ENCODE measurements at places on chromosomes 11 and 22. TPM values are rescaled to one million over a fixed set of nuclear protein-coding genes. Genes with fewer than 3 reads are reported as not detected.

Gene FDXACB1
- 2.9 TPM for total RNA-seq

Gene EIF1AD
- 34.2 TPM for total RNA-seq

Gene MYEOV
- total RNA-seq, result 2.6 TPM

Gene SERPING1
- 136 TPM for total RNA-seq

Gene TPBGL
- total RNA-seq, result 0.11 TPM

Gene CCDC87
- 0.42 TPM for total RNA-seq

Gene ESAM
- total RNA-seq, result 0.85 TPM

Gene CYB561A3
- total RNA-seq, result 28.0 TPM

- peaks cover 19% of the 10 kb centered on the region for H3K4me1 ChIP-seq
- peak overlapping the region; percentile 42 for H3K4me3 ChIP-seq
- H3K36me3 ChIP-seq, result no peaks in the 10 kb centered on the region
- H3K27ac ChIP-seq, result no peak overlapping the region
Measured at GRCh38 chr11:31804312-31805036, 6.6 kb downstream of the PAX6 start.

DNA sequence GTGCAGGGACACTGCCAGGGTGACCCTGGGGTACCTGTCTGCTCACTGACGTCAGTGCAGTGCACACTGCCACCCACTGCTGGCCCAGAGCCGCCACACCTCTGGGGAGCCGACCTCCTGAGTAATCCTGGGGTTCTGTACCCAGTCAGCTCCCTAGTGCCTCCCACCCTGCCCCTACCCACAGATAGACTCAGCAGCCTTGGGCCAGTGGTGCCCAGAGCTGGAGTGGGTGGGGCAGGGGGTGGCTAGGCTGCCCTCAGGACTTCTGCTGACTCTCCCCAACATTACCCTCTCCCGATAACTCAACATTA is 5.8 kb downstream of the NRXN2 start:
- H3K4me1 ChIP-seq, result no peaks in the 10 kb centered on the region
- no peaks in the 10 kb centered on the region for H3K36me3 ChIP-seq
- no peak overlapping the region for H3K27ac ChIP-seq

GRCh38 chr11:82858556-82859091 is 41.6 kb downstream of the PRCP start:
- no peaks in the 10 kb centered on the region for H3K27me3 ChIP-seq
- H3K4me1 ChIP-seq, result peaks cover 11% of the 10 kb centered on the region
- H3K27ac ChIP-seq, result peak overlapping the region; percentile 94
- H3K36me3 ChIP-seq, result peaks cover 10% of the 10 kb centered on the region
- no peak for DNase-seq
- H3K4me3 ChIP-seq, result no peak overlapping the region

- H3K27me3 ChIP-seq, result peaks cover 3% of the 10 kb centered on the region
- peak overlapping the region; percentile 73 for H3K4me3 ChIP-seq
- H3K4me1 ChIP-seq, result peaks cover 12% of the 10 kb centered on the region
- H3K27ac ChIP-seq, result peak overlapping the region; percentile 91
- H3K36me3 ChIP-seq, result no peaks in the 10 kb centered on the region
Measured at GRCh38 chr22:36065775-36066544, 37.3 kb upstream of the RBFOX2 start.

DNA sequence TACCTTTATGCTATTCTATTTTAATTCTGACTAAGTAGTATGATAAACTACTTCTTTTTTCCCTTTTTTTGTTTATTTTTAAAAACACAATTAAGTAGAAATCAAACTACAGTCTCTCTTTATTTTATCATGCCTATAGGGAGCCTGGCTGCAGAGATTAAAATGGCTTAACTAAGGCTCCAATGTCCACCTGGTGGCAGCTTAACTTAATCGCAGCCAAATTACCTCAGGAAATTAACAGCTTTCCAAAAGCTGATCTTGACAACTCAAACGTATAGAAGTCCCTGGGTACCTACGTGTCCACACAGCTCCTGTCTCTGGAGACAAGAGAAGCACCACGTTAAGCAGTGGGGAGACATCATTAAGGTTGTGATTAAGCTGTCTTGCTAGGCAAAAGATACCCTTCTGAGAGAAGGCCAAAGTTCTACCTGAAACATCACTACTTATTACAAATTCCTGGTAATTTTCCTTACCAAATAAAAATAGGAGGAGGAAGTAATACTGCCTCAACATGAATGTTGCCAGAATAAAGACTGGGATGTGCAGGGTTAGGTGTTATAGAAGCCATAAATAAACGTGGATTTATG is 63.2 kb upstream of the SNX19 start:
- H3K4me1 ChIP-seq, result no peaks in the 10 kb centered on the region
- H3K4me3 ChIP-seq, result no peak overlapping the region
- H3K36me3 ChIP-seq, result no peaks in the 10 kb centered on the region
- no peak overlapping the region for H3K27ac ChIP-seq
- DNase-seq, result no peak
- H3K27me3 ChIP-seq, result peaks cover 34% of the 10 kb centered on the region

GRCh38 chr11:46838501-46838900 is 7.6 kb downstream of the CKAP5 start:
- no peaks in the 10 kb centered on the region for H3K36me3 ChIP-seq
- H3K27me3 ChIP-seq, result no peaks in the 10 kb centered on the region
- no peak overlapping the region for H3K4me3 ChIP-seq
- no peak overlapping the region for H3K27ac ChIP-seq
- H3K4me1 ChIP-seq, result peaks cover 3% of the 10 kb centered on the region

DNA sequence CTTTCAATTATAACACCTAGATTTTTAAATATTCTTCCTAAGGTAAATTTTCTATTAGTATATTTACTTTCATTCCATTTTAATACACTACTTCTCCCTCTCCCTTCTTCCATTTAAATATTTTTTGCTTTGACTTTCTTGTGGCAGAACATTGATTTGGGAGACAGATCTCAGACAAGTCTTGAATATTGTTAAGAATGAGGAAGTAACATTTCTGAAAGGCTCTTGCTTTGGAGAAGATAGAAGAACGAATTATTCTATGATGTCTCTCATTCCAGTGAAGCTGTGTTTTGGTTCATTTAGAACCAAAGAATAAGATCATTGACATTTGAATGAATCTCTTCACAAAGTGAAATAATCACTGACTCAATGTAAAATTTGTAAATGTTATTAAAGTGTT is 2.4 kb downstream of the IPO7 start:
- H3K4me3 ChIP-seq, result peak overlapping the region; percentile 34
- peaks cover 26% of the 10 kb centered on the region for H3K4me1 ChIP-seq
- H3K27ac ChIP-seq, result peak overlapping the region; percentile 87
- H3K36me3 ChIP-seq, result no peaks in the 10 kb centered on the region
- no peak for DNase-seq

DNA sequence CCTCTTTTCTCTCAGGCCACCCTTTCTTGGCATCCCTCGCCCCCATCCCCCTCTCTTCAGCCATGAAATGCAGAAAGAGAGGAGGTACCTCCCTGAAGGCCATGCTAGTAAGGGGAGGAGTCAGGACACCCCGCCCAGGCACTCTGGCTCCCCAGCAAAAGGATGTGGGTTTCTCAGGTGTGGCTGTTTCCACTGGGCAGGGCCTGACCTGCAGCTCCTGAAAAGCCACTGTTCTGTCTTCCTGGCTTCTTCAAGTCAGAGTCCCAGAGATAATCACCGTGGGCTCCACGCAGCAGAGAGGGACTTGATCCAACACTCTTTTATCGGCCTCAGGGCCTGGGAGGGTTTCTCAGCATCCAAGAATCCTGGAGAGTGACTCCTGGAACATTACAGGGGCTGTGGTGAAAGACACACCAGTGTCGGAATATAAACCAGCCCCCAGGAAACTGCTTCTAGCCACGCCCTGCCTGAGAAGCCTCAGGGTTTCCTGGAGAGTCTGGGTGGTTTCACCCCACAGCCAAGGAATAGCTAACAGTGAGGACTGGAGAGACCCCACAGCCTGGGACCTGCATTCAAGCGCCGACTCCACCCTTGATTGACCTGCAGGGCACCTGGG is 45.7 kb upstream of the TSPAN18 start:
- H3K4me3 ChIP-seq, result no peak overlapping the region
- no peaks in the 10 kb centered on the region for H3K4me1 ChIP-seq
- no peaks in the 10 kb centered on the region for H3K36me3 ChIP-seq
- no peak for DNase-seq
- H3K27ac ChIP-seq, result no peak overlapping the region

DNA sequence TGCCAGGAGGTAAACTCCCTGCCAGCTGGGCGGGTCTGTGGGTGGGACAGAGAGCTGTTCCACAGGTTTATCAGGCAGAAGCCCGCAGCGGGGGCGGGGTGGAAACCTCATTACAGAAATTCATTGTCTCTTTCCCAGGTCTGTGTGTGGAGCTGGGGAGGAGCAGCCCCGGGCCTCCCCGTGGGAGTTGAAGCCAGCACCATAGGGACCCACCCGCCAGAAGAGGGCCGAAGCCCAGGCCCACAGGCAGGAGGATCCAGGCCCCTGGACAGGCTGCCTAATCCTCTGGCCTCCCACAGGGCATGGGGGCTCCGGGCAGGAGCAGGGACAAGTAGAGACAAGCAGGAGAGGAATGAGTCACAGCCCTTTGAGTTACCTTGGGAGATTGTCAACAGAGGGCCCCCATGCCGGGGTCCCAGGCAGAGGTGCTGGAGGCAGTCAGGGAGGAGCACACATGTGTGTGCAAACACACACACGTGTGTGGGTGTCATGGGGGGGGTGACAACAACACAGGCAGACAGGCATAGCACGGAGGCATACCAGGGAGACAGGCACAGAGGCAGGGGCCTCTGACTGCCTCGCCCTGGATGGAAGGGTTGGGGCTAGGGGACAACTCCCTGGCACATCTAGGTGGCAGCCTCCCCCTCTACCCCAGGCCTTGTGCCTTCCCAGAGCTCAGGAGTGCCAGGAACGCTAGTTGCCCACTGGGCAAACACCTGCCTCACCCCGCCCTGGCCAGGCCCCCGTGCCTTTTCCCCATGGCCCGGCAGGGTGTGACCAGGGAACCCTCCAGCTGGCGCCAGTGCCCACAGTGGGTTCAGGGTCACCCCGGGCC is 1.4 kb downstream of the CDC42BPG start:
- peaks cover 26% of the 10 kb centered on the region for H3K4me1 ChIP-seq
- peak; percentile 56 for DNase-seq
- no peaks in the 10 kb centered on the region for H3K36me3 ChIP-seq

DNA sequence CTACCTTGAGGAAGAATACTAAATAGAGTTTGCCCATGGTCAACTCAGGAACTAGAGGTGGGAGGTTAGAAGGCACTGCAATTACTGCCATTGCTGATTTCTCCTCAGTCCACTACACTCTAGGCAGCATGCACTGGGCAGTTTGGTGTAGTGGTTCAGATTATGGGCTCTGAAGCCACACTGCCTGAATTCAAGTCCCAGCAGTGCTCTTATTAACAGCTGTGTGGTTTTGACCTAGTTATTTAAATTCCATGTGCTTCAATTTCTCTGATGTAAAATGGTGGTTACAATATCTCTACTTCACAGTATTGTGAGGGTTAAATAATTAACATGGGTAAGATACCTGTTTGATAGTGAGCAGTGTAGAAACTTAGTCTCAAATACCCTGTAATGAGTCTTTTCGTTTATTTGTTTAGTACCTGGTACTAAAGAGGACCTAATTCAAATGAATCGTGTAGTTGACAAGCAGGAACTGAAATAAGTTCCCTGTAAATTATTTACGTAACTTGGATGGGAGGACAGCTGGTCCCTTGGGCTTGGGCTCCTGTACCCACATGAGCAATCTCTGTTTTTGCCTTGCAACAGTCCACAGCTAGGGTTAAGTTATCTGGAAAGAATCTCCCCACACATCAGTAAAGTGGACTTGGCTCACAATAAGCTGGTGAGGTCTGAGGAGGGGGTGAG is 17.8 kb downstream of the PRR5L start:
- H3K27ac ChIP-seq, result no peak overlapping the region
- H3K4me1 ChIP-seq, result peaks cover 30% of the 10 kb centered on the region
- H3K4me3 ChIP-seq, result no peak overlapping the region

GRCh38 chr11:122505304-122506006 is 150.1 kb upstream of the UBASH3B start:
- no peak overlapping the region for H3K4me3 ChIP-seq
- H3K4me1 ChIP-seq, result peaks cover 15% of the 10 kb centered on the region
- peak overlapping the region; percentile 30 for H3K27ac ChIP-seq

DNA sequence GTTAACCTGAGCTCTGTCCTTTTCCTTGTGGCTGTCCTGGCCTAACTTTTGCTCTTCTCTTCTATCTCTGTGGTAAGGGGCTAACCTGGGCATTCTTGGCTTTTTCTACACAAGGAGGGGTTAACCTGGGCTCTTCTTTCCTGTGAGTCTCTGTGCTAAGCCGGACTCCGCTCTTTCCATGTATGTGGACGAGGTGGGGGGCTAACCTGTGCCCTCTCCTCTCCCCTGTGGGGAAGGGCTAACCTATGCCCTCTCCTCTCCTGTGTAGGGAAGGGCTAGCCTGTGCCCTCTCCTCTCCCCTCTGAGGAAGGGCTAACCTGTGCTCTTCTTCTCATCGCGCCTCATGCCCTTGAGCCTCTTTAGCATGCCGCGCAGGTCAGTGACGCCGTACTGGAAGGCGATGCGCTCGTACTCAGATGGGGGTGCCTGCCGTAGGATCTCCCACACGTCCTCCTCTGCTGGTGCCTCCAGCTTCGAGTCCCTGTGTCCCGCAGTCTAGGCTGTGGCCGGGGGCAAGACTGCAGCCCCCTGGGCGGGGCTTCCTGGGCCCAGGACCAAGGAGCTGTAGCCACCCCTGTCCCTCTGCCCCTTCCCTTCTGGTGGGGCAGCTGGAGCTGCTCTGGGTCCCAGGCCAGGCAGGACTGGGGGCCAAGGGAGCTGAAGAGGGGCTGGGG is 6.5 kb downstream of the MYBPC3 start:
- H3K36me3 ChIP-seq, result no peaks in the 10 kb centered on the region
- no peaks in the 10 kb centered on the region for H3K27me3 ChIP-seq
- no peak for DNase-seq
- H3K4me3 ChIP-seq, result no peak overlapping the region
- H3K27ac ChIP-seq, result no peak overlapping the region

- no peaks in the 10 kb centered on the region for H3K36me3 ChIP-seq
- H3K4me3 ChIP-seq, result no peak overlapping the region
- DNase-seq, result no peak
- H3K27ac ChIP-seq, result no peak overlapping the region
Measured at GRCh38 chr11:12449961-12450715, 72.8 kb downstream of the PARVA start.

DNA sequence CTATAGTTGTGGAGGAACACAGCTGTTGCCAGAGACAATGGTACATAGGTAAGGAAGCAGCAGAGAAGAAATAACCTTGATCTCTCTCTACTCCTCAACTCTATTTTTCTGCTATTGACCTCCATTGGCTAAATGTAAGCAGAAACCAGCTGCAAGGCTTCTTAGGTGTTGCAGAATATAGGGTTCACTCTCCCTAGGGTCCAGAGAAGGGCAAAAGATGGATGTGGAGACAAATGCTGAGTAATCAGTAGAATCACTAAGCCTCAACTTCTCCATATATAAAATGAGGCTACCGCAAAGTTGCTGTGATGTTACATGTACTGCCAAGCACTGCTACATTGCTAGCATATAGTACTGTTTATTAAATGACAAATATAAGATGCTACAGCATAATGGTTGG is 120.6 kb downstream of the PDE3B start:
- H3K36me3 ChIP-seq, result no peaks in the 10 kb centered on the region
- H3K27ac ChIP-seq, result no peak overlapping the region
- H3K4me3 ChIP-seq, result no peak overlapping the region
- no peak for DNase-seq
- H3K27me3 ChIP-seq, result no peaks in the 10 kb centered on the region

GRCh38 chr22:27637604-27638003 is 164.0 kb downstream of the MN1 start:
- peaks cover 12% of the 10 kb centered on the region for H3K4me1 ChIP-seq
- DNase-seq, result no peak
- no peaks in the 10 kb centered on the region for H3K36me3 ChIP-seq

All from mesothelial cell of epicardium (in vitro differentiated cells).